GM12865 (cell line): ENCODE measurements at places on chromosomes 1 and 21.

DNA sequence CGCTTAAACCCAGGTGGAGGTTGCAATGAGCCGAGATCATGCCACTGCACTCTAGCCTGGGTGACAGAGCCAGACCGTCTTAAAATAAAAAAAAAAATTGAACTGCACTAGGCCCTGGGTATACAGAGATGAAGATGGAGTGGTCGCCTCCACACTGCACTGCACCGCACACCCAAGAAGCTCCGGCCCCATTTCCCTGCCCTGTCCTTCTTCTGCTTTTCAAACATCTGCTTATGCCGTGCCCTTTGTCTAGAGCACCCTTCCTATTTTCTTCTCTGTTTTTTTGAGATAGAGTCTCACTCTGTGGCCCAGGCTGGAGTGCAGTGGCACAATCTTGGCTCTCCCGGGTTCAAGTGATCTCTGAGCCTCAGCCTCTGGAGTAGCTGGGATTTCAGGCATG, 17.4 kb downstream of the IQGAP3 start:
- DNase-seq = no peak

DNA sequence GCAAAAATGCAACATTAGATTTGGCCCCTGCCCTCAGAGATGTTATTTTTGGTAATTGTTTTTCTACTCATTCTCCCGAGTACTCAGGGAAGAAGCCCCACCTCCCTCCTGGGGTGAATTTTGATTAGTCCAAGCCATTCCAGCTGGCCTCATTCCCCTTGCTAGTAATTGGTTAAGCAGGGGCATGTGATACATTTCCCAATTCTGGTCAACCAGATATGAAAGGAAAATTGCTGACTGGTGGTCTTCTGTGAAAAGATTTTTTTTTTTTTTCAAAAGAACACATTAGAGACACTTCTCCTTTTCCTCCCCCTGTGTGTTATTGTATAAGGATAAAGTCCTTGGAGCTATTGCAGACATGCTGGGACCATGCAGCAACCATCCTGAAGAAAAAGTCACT, 71.1 kb upstream of the AKT3 start:
- DNase-seq = no peak

DNA sequence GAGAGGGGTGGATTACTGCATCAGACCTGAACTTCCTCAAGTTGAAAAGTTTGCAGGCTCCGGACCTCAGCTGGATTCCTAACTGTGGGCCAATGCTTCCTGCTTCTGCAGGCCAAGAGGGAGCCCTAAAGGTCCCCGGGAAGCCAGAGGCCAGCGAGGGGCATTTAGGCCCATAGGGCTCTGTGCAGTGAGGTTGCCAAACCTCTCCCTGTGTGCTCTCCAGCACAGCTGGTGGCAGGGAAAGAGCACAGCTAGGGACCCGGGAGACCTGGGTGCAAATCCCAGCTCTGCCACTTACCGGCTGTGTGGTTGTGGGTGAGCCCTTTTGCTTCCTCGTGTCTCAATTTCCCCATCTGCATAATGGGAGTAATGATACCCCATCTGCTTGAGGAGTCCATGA, 100.5 kb downstream of the PAX7 start:
- no peak for DNase-seq

DNA sequence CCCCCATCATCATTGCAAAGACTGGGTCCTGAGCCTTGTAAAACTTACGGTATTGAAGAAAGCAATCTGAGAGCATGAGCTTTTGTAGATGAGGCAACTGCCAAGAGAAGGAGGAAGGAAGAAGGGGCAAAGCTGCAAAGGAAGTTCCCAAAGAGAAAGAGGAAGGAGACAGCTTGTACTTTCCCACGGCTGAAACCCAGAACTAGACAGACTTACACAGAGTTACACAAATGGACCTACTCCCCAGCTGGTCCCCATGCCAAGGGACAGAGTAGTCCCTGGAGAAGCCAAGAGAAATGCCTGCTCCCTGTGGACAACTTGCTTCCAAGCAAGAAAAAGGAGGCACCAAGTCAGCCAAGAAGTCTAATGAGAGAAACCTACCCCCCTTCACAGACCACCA, 22.6 kb downstream of the SLC5A9 start:
- no peak for DNase-seq

GRCh38 chr21:27129215-27129614, 162.3 kb upstream of the ADAMTS5 start:
- no peak for DNase-seq

GRCh38 chr1:194289569-194290266, 1103.3 kb upstream of the B3GALT2 start:
- peak; percentile 52 for DNase-seq

GRCh38 chr1:26102119-26102518, 9.5 kb upstream of the PDIK1L start:
- DNase-seq = no peak

GRCh38 chr1:8193840-8194406, 124.0 kb upstream of the SLC45A1 start:
- DNase-seq = no peak

DNA sequence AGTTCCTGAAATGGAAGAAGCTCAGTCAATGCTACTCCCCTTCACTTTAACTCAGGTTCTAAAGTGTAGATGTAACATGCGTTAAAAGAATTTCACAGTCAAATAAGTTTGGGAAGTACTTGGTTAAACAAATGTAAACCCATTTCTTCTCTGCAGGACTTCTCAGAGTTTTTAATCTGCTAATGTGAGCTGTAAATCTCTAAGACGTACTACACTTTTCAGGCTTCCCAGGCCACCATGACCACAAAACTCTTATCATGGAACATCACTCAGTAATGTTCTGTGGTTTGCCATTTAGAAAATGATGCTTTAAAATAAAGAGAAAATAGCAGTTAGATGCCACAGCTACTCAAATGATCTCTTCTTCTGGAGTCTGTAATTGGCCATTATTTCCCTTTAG, 104.3 kb downstream of the HHIPL2 start:
- no peak for DNase-seq

- no peak for DNase-seq
Measured at GRCh38 chr1:30467101-30467500, 256.3 kb downstream of the MATN1 start.

DNA sequence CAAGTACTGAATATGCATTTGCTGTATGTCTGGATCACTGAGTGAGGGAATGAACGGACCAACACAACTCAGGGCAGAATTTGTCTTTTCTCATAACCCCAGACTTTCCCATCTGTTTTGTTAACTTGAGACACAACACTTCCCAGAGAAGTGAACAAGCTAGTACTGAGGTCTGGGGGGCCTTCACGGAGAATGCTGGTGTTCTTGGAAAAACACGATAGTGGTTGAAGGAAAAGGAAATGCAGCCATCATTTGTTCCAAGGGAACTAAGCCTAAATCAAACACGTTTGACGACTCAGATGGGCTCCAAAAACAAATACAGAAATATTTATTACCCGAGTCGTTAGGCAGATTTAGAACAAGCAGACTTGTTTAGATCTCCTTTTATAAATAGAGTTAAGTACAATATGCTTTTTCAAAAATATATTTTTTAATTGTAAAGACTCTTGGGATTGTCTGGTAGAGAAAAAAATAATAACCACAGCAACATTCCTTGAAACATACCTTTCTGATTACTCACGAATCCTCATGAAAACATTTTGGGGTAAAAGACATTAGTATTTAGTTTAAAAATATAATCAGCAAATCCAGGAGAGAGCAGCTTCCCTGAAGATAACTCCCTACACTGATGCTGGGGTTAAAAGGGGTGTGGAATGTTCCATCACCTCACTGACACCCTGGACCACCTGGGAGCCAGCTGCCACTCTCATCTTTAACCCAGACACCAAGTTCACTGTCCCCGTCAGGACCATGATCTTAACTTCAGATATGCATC, 427.7 kb upstream of the RUNX1 start:
- DNase-seq = no peak

DNA sequence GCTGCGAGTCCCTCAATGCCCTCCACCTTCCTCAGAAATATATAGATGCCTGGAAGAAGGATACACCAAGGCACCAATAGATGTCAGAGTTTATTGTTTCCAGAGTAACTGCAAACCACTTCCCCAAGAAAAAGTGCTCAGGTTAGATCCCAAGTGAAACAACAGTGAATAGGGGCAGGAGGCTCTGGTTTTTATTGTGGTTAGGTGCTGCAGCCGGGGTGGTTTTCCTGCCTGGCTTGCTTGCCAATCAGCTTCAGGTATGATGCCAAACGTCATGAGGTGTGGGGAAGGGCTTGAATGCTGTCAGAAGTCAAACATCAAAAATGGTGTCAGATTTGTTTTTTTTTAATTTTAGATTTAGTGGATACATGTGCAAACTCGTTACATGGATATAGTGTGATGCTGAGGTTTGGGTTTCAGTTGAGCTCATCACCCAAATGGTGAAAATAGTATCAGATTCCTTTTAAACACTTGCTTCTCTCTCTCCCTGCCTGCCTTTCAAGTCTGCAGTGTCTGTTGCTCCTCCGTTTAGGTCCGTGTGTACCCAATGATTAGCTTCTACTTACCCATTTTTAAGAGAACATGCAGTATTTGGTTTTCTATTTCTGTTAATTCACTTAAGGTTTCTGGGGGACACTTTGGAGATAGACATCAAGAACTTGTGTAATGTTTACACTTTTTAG, 1317.0 kb downstream of the MRPL39 start:
- DNase-seq = peak; percentile 3

DNA sequence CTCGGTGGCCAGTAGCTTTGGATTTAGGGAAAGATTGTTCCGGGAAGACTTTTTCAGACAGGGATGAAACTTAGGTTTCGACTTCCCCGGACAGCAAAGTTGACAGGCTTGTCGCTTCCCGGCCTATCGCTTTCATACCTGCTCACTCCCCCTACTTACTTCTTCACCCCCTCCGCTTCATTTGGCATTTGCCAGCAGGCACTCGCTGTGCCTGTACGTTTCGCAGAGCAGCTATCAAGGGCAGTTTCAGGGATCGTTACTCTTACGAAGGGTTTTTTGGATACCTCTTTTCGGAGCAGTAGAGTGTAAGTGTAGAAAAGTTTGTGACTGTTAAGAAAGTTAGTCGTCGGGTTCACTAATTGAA, 393 bp downstream of the BLZF1 start:
- DNase-seq = peak; percentile 40

- no peak for DNase-seq
Measured at GRCh38 chr1:13617773-13618172, 34.1 kb downstream of the PDPN start.

- DNase-seq = no peak
Measured at GRCh38 chr1:199698222-199698621, 329.3 kb upstream of the NR5A2 start.

DNA sequence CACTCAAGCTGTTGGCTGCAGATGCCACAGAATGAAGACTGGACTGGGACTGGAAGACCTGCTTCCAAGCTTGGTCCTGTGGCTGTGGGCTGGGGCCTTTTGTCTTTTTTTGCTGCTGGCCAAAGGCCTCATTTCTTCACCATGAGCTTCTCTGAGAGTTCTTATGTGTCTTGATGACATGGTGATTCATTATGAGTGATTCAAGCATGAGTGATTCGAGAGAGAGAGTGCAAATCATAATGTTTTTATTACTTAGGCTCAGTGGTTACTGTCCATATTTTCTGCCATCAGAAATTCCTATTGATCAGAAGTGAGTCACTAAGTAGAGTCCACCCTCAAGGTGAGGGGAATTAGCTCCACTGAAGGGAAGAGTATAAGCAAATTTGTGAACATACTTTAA, 94.0 kb downstream of the PCP4 start:
- DNase-seq = no peak

DNA sequence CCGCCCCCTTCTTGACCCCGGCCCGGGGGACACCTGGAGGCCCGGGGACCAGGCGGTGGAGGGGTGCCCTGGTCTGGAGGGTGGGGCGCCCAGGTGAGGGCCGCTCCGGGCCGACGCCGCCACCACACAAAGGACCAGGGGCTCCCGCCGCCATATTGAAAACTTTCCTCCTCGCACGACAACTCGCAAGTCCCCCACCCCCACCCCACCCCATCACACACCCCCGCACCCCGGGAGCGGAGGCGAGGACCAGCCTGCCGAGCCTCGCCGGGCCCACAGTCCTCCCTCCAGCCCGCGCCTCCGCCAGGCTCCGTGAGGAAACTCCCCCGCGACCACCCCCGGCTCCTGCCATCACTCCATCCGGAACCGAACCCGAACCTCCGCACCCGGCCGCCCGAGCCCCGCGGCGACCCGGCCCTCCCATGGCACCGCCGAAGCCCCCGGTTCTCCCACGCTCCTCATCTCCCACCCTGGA, 733 bp downstream of the KDM5B start:
- DNase-seq = no peak

GRCh38 chr1:19534281-19534680, 48.9 kb upstream of the CAPZB start:
- DNase-seq = no peak

- DNase-seq = peak; percentile 2
Measured at GRCh38 chr1:14138135-14138506, 438.1 kb downstream of the PRDM2 start.

GRCh38 chr1:113947388-113948107, 18.4 kb downstream of the HIPK1 start:
- DNase-seq = no peak

- DNase-seq = no peak
Measured at GRCh38 chr1:2376931-2377672, 14.3 kb downstream of the MORN1 start.

GRCh38 chr1:172338295-172338735, 82.2 kb upstream of the C1orf105 start:
- DNase-seq = peak; percentile 83

DNA sequence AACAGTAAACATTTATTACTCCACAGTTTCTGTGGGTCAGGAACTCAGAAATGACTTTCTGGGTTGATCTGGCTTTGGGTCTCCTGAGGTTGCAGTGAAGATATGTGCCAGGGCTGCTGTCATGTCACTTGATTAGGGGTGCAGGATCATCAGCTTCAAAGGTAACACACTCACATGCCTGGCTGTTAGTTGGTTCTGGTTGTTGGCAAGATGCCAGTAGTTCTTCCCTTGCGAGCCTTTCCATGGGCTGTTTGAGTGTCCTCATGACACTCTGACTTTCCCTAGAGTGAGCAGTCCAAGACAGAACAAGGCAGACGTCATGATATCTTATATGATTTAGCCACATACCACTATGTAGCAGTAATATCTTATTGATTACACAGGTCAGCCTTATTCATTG, 1.8 kb downstream of the SWT1 start:
- peak; percentile 2 for DNase-seq

DNA sequence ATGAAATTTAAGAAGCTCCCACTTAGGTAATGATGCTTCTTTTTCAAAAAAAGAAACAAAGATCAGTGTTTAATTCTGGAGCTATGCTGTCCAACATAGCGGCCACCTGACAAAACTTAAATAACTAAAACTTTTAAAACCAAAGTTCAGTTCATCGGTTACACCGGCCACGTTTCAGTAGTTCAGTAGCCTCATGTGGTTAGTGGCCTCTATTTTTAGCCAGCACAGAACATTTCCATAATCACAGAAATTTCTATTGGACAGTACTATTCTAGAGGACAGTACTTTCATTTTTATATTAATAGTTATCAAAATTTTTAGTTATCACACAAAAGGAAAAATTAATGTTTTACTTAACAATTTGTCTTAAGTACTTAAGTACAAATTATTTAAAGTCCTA, 141.0 kb downstream of the USP25 start:
- peak; percentile 23 for DNase-seq
